ENCODE measurements at places on chromosomes 1 and 21.

DNA sequence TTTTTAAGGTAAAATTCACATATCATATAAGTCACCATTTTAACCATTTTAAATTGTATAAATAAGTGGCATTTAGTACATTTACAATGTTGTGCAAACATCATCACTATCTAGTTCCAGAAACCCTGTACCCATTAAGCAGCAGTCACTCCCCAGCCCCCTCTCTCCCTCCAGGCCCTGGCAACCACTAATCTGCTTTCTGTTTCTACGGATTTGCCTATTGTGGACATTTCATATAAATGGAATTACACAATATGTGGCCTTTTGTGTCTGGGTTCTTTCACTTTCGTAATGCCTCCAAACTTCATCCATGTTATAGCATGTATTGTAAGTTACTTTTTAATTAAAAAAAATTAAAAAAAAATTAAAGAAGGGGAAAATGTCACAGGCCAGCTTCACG lies 58.0 kb upstream of the RAB3GAP2 start:
- DNase-seq: no peak

DNA sequence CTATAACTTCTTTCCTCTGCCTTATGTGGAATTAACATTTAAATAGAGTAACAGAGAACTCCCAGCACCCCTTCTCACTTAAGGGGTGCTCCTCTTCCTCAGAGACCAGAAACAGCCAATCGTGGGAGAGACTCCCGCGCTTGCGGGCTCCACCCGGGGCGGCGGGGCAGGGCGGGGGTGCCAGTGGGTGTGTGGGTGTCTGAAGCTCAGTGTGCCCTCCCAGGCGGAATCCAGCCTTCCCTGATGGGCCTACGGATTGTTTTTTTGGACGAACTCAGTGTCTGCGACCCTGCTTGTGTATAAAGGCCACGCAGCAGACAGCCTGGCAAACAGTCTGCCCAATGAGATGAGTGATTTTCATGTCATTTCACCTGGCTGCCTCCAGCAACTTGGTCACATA lies 6.2 kb downstream of the RCC2 start:
- DNase-seq: no peak

DNA sequence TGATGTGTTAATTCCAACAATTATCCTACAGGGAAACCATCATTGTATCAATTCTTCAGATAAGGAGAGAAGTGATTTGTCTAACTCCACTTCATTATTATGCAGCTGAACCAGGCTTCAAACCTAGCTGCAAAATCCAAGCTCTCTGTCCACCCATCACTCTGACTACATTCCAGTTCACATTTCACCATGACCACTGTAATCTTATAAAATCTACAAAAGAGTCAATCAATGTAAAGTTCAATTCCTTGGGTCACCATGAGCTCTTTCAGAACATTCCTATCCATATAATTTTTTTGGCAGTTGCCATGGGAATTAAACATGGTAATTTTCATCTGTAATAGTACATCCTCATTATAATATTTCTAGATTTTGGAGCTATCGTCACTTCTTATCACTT lies 100.9 kb downstream of the PLPPR5 start:
- no peak for DNase-seq

DNA sequence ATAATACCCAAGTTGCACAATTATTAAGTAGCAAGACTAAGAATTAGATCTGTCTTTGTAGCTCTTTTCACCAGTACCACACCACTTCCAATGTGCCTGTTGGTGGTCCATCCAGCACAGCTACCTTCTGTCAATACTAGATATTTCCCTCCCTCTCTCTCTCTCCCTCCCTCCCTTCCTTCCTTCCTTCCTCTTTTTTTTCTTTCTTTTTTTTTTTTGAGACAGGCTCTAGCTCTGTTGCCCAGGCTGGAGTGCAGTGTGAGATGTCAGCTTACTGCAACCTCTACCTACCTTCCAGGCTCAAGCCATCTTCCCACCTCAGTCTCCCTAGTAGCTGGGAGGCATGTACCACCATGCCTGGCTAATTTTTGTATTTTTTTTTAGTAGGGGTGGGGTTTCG lies 21.1 kb downstream of the KPNA6 start:
- DNase-seq: no peak

DNA sequence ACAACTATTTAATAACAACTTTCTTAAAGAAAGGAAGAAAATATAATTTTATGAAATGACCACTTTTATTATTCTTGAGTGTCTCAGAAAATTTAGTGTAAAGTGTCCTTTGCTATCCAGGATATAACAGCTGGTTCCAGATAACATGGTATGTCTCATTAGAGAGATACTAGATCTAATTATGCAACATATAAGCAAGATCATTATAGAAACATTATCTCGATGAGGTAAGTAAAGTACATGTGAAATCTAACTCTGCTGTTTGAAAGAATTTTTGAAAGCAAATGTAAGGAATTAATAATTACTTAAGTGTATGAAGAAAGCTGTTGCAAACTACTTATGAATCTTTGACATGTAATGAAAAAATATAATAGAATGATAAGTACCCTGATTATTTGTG lies 887.4 kb upstream of the CXADR start:
- no peak for DNase-seq

Measured in amygdala (tissue), 56 donors.